ENCODE measurements at places on chromosomes 7 and 10. TPM values are rescaled to one million over a fixed set of nuclear protein-coding genes. Genes with fewer than 3 reads are reported as not detected.

The CRHR2 gene
- not detected for total RNA-seq

The CWF19L1 gene
- total RNA-seq: 48.3 TPM

The DKK1 gene
- total RNA-seq: not detected

The CYP2C8 gene
- 1.9 TPM for total RNA-seq

The PNLIP gene
- total RNA-seq: not detected

The ASB10 gene
- not detected for total RNA-seq

The NUTM2D gene
- 4.2 TPM for total RNA-seq
